Fibroblast of skin of right biceps (primary cell): ENCODE measurements at places on chromosomes 13 and 19.
A peak's percentile ranks its signal among the peaks of the same experiment; 100 is the strongest.

GRCh38 chr13:89361909-89362308 lies 1690.7 kb downstream of the SLITRK5 start:
- no peak for DNase-seq

GRCh38 chr19:18427080-18427742 lies 8.0 kb downstream of the SSBP4 start:
- DNase-seq = no peak

DNA sequence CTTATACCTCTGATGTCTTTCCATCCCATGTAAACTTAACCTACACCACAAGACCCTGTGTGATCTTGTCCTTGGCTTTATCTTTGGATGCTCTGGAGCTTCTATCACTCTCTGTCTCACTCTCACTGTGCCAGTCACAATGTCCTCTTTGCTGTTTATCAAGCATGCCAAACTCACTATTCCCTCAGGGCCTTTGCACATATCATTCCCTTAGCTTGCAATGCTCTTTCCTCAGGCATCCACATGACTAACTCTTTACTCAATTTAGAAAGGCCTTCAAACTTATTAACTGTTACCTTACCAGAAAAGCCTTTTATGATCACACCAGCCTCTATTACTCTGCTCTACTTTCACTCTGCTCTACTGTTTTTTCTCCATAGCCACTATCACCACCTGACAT lies 354.1 kb downstream of the RFC3 start:
- peak; percentile 26 for DNase-seq

GRCh38 chr19:56176881-56177280 lies 1.1 kb downstream of the GALP start:
- no peak for DNase-seq

DNA sequence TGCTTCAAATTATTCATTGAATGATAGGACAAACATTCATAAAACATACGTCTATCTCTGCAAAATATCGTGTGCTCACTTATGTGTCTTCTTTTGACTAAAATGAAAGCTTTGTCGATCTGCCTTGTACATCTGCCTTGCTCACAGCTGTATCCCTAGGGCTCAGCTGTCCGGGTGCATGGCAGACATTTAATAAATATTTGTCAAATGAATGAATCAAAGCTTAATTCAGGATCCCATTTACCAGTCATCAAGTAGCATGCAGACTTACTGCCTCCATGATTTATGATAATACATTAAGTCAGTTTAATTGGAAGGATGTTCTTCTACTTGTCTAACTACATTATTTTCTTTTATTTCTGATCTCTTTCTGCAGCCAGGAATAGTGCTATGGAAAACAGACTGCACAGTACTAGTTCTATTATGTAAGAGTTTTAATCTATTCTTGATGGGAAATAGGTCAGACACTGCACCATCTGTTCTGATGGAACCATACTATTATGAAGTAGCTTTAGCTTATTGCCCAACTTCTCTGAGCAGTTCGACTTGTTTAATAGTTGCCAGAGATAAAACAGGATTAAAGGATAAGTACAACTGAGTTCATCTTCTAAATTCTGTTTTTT lies 13.2 kb downstream of the SLC46A3 start:
- DNase-seq = no peak

- DNase-seq = no peak
Measured at GRCh38 chr19:41915021-41915775, 13.1 kb downstream of the ERFL start.

DNA sequence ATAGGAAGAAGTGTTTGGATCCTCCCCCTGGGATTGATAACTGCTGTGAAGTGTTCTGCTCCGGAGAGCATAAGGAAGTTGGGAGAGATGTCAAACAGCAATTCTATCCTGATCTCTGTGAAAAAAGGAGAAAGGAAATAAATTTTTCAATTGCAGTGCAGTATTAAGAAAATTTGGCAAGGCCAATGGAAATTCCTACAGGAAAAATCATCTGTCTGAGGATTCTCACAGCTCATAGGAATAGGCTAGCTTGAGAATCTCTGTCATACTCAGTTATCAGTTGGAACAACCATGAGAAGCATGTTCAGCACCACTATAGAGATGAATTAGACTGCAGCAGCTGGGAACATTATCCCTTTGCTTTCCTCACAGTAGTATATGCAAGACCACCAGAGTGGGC lies 1238.9 kb upstream of the MIR17HG start:
- DNase-seq = peak; percentile 28

- DNase-seq = peak; percentile 22
Measured at GRCh38 chr13:85230691-85231093, 568.5 kb downstream of the SLITRK6 start.

- DNase-seq = no peak
Measured at GRCh38 chr13:28408235-28408848, 86.6 kb downstream of the FLT1 start.

GRCh38 chr13:88617176-88617575 lies 946.0 kb downstream of the SLITRK5 start:
- no peak for DNase-seq

DNA sequence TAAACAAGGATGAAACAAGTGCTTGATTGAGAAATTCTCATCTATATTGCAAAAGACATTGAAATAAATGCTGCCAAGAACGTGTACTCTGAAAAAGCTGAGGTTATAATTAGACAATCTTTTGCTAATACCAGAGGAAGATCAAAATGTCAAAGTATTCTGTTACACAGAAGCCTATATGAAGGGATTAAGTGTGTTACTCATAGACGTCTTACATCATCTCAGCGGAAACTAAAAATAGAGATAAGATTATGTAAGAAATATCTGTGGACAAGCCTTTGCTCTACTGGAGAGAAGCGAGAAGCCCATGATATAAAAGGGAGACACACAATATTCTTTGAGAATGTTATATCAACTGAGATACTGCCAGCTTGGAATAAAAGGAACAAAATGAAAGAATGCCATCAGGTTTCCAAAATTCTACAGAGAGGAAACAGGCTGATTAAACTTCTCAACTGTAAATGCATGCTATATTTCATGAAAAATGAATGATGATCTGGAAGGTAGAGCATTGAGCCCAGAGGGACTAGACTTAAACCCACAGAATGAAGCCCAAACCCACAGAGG lies 699.0 kb downstream of the GPC5 start:
- no peak for DNase-seq

DNA sequence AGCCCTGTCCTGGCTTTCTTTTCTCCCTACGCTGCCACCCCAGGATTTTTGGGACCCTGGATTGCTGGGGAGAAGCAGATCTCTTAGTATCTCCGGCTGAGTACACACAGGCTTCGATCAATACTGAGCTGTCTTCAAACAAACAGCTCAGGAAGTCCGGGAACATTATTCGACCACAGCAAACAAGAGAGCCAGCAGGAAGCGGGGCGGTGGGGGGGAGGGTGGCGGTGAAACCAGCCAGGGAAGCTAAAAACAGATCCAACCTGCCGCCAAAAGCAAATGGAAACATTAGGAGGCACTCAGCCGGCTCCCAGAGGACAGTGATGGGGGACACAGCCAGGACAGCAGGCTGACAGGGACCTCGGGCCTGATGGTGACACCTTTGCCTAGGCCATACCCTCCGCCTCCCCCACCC lies 12.2 kb upstream of the BCAM start:
- peak; percentile 35 for DNase-seq

DNA sequence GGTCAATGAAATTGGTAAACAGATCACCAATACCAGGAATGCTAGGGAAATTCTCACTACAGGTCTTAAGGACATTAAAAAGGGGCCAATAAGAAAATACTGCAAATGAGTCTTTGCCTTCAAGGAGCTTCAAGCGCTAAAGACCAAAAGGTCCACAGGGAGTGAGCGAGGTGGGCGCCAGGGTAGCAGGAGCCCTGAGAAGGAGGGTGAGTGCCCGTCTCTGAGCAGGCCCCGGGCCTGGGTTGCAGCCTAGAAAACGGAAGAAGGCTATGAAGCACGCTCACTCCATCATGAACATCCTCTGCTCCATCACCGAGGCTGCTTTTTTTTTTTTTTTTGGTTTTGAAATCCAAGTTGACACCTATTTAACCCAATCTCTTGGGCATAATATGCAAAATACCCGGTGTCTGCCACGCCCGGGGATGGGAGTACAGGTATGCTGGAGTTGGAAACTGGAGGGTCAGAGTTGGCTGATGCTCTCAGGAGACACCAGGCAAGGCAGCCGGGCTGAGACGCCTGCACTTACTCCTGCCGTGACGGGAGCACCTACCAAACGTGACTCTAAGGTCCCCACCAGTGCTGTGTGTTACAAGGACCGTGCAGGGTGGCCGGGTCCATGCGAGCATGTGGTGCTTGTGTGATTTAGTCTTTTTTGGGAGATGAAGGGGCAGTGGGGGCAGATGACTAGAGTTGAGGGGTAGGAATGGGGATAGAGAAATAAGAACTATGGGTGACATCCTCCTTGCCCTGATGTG lies 66.9 kb downstream of the KLF2 start:
- no peak for DNase-seq

GRCh38 chr13:32447894-32448623 lies 20.1 kb upstream of the N4BP2L1 start:
- DNase-seq = no peak

- no peak for DNase-seq
Measured at GRCh38 chr13:23985060-23985459, 87.8 kb upstream of the C1QTNF9B start.

GRCh38 chr13:25286308-25286968 lies 850 bp downstream of the MTMR6 start:
- peak; percentile 53 for DNase-seq

DNA sequence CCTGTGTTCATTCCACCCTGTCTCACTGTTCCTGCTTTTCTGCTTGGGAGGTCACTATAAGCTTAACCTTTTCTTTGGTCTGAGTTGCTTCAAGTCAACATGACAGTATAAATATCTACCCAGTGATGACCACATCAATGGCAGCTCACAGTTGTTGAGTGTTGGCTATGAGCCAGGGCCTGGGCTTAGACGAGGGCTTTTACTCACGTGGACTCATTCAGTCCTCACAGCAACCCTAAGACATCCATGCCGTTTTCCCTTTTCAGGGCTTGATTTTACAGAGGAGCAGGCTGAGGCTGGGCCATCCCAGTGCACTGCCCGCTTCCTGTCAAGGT lies 10.2 kb upstream of the CCDC97 start:
- DNase-seq = peak; percentile 40

- DNase-seq = no peak
Measured at GRCh38 chr13:51822106-51822815, 18.3 kb upstream of the DHRS12 start.

GRCh38 chr19:6501740-6502648 lies at the start of gene TUBB4A:
TUBB4A (minus strand) TSS chr19:6502309; CDS start chr19:6502212, 97 bp downstream.
- DNase-seq = no peak

DNA sequence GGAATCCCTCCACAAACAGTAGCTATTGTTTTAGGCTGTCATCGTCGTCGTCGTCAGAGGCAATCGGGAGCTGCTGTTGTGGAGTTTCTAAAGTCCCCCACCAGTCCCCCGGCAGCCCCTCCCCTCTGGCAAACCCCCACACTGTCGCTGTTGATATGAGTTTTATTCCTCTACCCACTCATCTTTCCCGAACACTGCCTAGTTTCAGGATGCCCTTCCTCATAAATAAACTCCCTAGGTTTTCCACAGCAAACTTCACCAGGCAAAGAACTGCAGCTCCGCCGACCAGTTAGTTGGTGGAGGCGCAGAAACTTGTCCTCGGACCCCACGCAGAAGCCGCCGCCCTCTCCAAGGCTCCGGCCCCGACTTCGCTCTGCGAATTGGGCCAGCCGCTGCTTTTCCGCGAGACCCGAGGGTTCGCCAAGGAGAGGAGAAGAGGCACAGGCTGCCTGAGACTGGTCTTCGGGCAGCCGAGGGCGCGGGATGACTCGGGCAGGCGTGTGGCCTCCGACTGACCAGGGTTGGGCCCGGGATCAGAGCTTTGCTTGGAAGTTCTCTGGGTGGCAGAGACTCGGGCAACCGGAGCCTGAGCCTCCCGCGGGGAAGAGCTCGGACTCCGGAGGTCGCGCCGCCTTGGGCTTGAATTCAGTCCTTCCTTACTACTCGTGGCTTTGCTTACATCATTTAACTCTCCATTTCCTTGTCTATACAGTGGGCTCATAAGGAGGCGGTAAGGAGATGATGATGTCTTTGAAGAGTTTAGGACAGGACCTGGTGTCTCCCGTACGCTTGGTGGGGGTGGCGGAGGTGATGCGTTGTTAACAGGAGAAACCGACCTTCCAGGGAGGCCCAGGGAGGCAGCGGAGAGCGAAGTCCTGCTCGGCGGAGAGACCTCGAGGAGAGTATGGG lies 7.9 kb downstream of the PDX1 start:
- no peak for DNase-seq

- DNase-seq = peak; percentile 63
Measured at GRCh38 chr19:46481947-46482346, 10.6 kb upstream of the PNMA8A start.

- DNase-seq = no peak
Measured at GRCh38 chr19:46131485-46132143, 7.1 kb upstream of the IGFL3 start.

DNA sequence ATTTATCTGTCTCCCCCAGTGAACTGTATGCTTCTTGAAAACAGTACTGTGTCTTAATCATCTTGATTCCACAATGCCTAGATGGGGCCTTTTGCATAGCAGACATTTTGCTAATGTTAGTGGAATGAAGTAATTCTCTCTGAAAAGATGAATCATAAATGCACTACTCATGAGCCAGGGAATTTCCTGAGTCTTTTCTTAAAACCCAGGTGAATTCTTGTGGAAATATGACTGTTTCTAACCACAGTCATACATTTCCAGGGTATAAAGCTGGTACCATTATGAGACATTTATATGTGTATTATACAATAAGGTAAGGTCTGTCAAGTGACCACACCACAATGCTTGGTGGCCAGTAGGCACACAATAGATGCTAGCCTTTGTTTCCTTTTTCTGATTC lies 5.5 kb upstream of the KCTD4 start:
- DNase-seq = peak; percentile 97

DNA sequence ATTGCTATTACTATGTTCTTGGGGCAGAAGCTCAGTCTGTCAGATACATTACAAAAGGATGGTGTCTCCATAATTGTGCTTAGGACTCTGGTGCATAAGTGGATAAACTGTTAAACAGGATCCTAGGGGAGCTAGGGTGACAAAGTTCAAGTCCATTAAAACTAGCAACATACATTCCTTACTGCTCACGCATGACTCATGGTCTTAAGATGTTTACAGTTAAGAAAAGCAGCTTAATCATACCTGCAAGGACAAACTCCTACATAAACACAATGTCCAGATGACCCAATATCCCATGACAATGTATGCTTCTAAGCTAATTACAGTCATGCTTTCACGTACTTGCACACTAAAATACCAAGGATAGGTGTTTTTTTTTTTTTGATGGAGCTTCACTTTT lies 3.5 kb upstream of the ZNF701 start:
- peak; percentile 59 for DNase-seq

- no peak for DNase-seq
Measured at GRCh38 chr19:39817888-39818561, 15.9 kb downstream of the DYRK1B start.

DNA sequence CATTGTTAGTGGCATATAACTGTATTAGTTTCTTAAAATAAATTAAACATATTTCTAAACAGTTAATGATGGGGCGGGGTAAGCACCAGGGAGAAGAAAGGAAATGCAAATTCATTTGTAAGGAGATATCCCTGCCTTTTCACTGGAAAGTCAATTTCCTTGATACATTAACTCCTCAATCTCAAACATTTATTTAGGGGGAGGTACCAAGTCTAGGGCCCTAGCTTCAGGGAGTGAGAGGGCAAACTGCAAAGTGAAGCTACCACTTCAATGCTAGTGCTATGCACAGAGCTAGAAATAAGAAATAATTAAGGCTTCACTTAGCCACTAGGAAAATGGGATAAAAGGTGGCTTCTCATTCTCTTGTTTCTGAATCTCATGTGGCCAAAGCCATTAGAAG lies 115.3 kb upstream of the FNDC3A start:
- DNase-seq = no peak

GRCh38 chr19:35592226-35592625 lies 6.3 kb downstream of the PMIS2 start:
- peak; percentile 19 for DNase-seq

- DNase-seq = no peak
Measured at GRCh38 chr19:29162694-29163093, 50.3 kb downstream of the UQCRFS1 start.
